ENCODE measurements at places on chromosomes 7 and 10.

DNA sequence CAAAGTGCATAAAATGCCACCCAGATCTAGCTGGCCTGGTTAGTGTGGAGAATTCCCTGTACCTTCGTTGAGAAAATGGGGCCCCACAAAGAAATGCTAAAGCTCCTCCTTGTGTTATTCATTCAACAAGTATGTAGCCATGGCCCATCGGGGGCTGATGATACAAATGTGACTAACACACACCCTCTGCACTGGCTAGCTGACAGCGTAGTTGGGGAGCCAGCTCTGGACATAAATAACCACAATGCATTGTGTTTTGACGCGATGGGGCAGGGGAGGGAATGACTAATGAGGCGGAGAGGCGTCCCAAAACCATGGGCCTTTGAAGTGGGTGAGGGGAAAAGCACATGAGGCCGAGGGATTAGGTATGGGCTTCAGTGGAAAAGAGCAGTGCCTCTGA lies 28.2 kb upstream of the ASL start:
- DNase-seq = no peak

- no peak for DNase-seq
Measured at GRCh38 chr10:1854271-1854670, 116.9 kb upstream of the ADARB2 start.

DNA sequence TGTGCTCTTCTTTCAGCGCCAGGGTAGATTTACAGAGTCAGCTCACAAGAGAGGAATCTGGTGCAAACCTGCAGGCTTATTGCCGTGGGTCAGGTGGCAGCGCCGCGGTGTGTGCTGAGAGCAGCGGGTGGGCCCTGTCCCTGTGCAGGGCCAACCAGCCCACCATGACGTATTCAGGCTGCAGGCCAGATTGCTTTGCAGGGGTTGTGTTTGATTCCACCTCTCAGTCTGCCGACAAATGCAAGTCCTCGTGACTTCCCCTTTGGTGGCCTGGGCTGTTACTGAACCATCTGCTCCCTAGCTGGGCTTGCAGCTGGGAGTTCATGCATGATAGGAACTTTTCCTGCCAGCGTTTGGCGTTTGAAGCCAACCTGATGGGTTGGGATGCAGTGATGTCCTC lies 66.7 kb upstream of the LEP start:
- no peak for DNase-seq

GRCh38 chr7:76424413-76425111 lies at the start of gene ZP3:
ZP3 (plus strand) TSS chr7:76424950; CDS start chr7:76424965, 15 bp downstream.
- DNase-seq = no peak

DNA sequence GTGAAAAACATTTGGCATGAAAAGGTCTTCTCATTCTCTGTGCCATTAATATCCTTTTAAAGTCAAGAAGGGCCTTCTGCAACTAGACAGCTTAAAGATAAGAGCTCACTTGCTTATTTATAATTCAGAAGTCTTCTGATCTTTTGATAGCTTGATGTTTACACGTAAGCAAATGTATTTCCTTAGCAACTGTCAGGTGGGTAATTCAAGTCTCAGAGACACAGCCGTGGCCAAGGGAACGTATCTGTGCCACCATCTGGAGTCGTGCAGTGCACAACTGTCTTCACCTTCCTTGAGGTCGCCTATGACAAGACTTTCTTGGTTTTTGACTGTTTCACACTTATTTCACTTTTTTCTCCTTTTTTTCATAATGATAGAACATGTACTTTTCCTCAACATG lies 4.0 kb upstream of the NEBL start:
- no peak for DNase-seq

DNA sequence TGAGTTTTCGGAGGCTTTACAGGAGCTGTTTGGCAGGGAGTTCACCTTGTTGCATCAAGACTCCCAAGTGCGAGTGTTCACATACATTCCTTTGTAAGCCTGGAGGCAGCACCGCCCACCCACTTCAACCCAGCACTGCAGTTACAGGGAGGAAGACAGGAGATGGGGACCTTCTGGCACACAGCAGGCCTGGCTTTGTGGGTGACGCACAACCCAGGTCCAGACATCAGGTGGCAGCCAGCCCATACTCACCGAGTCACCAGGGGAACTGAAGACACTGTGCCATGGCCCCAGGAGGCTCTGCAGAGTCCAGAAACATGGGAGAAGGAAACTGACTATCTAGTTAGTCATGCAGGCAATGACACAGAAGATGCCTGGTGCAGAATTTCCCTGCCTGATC lies 305.9 kb upstream of the RNF32 start:
- DNase-seq = no peak

DNA sequence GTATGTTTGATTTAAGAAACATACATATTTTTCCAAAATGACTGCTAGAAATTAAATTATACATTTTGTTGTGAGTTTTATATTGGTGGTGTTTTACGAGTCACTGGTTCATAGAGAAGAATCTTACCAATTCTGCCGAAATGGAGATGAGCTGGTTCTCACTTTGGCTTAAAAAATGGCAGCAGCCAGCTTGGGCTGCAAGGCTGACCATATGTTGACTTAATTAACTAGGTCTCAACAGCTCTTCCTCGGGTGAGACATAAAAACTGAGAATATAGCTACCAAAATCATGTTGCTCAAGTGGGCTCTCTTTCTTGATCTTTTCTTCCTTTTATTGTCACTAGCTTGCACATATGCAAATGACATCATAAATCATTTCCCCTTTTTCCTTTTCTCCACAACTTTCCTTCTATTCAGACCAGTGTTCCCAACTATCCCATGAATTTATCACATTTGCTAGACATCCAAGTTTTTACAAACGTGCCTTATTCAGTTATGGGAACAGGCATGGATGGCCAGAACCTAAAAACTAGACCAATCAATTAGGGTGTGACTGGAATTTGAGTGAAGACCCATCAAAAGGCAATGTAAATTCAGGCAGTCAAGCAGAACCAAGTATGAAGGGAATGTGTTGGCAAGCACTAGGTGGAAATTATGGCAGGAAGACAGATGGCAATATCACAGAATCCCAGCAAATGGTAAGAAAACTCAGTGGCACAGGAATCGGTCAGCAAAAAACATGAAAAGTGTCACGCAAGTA lies 6.4 kb upstream of the TSPAN12 start:
- DNase-seq = no peak

GRCh38 chr10:69222157-69223027 lies 2.3 kb downstream of the HKDC1 start:
- peak; percentile 63 for DNase-seq

GRCh38 chr10:67385566-67385965 lies 310.4 kb downstream of the CTNNA3 start:
- DNase-seq = no peak

GRCh38 chr7:73770860-73771670 lies 995 bp upstream of the CLDN3 start:
- no peak for DNase-seq

Measured in activated T-helper 9 cell treated with anti-CD3 and anti-CD28 coated beads, Interleukin-2, amount 50 U/mL, for 16 hours (primary cell).